Caudate nucleus (tissue), 63 donors: ENCODE measurements at places on chromosomes 2 and 18.
A peak's percentile ranks its signal among the peaks of the same experiment; 100 is the strongest.

- DNase-seq = no peak
Measured at GRCh38 chr2:127826047-127826446, 15.1 kb upstream of the WDR33 start.

DNA sequence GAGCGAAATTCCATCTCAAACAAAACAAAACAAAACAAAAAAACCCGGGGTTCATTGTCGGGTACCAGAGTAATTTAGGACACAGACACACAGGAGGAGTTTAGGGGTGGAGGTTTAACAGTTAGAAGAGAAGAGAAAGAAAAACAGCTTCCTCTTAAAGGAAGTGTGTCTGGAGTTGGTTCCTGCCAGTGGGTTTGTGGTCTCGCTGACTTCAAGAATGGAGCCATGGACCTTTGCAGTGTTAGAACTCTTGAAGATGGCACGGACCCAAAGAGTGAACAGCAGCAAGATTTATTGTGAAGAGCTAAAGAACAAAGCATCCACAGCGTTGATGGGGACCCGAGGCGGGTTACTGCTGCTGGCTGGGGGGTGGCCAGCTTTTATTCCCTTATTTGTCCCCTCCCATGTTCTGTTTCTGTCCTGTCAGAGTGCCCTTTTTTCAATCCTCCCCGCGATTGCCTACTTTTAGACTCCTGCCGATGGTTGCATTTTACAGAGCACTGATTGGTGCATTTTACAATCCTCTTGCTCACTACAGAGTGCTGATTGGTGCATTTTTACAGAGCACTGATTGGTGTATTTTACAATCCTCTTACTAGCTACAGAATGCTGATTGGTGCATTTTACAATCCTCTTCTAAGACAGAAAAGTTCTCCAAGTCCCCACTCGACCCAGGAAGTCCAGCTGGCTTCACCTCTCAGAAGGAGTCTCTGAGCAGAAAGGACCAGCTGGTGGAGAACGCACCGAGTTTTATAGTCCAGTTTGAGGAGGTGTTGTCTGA is 28.7 kb upstream of the ATP8B1 start:
- DNase-seq = no peak

GRCh38 chr2:144522897-144523595 is 3.1 kb upstream of the ZEB2 start:
- peak; percentile 43 for DNase-seq

GRCh38 chr2:189581354-189582139 is 961 bp upstream of the SLC40A1 start:
- DNase-seq = no peak

DNA sequence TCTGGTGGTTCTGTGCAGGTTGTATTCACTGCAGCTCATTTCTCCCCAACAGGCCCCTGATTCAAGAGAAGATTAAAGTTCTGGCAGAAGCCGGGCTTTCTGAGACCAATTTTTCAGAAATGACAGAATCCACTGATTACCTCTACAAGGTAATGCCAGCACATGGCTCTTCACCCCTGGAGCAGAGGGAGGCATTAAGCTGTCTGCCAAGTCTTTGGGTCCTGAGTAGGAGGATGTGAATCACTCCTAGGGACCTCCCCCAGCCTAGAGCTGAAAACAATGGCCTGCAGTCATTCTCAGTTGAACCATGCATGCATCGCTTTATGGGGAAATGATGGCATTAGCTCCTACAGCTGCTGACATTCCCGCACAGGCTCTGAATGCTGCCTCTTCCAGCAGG is 20.5 kb upstream of the RPL37A start:
- DNase-seq = no peak

DNA sequence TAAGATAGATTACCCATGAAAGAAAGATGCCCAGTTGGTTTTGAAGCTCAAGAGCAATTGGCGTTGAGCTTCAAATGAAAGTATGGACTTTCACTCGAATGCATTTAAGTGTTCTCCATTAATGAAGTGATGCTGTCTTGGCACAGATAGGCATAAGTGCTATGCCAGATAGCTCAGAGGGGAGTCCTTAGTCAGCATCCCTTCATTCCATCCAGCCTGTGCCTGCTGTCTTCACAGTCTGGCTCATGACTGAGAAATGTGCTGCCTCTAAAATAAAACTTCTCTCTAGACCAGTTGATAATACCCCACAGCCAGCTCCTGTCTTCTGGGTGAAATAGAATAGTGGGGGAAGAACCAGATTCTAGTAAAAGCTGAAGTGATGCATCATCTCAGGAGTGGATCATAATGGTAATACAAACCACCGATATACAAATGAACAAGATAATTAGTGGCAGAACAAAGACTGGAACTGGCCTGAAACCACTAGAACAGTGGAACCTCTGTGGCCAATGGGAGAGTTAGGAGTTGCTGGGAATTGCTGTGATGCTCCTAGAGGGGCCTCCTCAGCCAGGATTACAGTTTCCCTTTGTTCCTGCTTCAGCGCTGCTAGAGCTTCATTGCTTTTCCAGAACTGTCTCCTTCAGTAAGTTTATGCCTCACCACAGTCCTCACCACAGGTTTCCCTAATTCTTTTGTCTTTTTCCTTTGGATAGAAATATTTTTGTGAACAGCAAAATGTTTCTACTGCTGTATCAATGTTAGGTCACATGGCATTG is 359.3 kb downstream of the KIAA1328 start:
- no peak for DNase-seq

DNA sequence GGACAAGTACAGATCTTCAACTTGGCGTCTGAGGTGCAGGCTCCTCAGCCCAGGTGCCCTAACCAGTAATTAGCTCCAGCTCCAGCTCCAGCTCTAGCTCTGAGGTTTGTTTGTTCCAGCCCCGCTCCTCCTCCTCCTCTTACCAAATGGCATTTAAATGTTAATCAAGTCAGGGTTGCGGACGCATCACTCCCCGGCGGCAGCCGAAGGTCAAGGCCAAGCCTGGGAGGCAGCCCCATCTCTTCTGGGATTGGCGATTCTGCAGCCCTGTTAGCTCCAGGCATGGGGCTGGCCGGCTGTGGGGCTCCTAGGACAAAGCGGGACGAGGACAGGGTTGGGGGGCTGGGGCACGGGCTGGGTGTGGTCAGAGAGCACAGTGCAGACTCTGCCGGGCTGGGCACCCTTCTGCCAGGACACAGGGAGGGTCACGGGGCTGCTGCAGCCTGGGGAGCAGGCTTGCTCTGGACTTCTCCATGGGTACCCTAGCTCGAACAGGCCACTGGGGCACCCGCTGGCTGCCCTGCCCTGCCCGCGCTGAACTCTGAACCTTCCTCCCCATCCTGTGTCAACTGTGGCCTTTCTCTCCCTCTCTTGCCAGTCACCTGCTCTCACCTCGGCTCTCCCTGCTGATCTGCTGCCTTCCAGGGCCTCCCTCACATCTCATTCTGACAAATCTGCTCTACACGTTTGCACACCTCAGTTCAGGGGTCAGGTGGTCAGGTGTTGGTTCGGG is 203.3 kb downstream of the CELF4 start:
- no peak for DNase-seq

DNA sequence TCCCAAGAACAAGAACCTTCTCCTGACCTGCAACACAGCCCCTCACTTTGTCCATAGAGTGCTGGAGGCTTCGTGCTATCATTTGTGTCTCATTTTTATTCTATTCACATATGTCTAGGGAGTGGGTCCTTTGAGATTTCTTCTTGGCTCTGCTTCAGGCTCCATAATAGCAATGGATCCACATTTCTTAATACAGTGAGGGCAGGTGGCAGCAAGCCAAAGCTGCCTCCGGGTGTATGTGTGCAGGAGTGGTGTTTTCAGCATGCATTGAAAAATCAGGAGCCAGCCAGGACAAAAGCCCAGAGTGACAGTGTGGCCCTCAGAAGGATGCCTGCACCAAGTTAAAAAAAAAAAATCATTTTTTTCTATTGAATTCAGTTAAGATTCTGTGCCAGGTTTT is 115.1 kb upstream of the PELI1 start:
- no peak for DNase-seq

- no peak for DNase-seq
Measured at GRCh38 chr2:111705239-111705638, 178.8 kb downstream of the ANAPC1 start.

GRCh38 chr18:52345428-52345827 is 5.4 kb downstream of the DCC start:
- no peak for DNase-seq

DNA sequence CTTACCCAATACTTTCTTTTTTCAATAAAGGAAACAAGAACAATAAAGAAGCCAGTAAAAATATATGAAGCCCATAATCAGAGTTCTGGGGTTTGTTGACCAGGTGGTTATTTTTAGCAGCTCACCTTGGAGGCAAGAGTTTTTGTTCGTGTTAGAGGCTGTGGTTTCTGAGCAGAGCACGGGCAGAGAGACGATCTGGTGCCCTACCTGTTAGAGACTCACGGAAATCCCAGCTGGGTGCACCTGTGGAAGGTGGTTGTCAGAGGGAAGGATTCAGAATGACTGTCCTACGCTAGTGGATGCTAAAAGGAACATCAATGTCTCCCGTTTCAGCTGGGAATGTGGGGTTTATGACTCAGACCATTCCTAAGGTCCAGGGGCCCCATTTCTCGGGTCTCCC is 87.6 kb downstream of the NRP2 start:
- DNase-seq = no peak

GRCh38 chr18:44816477-44816876 is 135.8 kb downstream of the SETBP1 start:
- no peak for DNase-seq

DNA sequence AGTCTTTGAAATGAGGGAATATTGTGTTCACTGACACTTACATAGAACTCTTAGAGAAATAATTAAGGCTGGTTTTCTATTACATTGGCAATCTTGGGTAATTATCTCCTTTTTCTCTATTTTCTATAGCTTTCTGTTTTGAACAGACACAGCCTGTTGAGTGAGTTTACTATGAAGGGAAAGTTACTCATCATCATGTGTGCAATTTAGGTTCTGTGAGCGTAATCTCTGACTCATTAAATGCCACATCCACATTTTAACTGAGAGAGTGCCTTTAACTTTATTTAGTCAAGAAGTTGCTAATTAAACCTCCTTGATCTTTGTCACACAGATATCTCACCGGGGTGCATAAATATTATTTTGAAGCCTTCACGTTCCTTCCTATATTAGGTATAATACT is 174.0 kb upstream of the SLC8A1 start:
- no peak for DNase-seq

DNA sequence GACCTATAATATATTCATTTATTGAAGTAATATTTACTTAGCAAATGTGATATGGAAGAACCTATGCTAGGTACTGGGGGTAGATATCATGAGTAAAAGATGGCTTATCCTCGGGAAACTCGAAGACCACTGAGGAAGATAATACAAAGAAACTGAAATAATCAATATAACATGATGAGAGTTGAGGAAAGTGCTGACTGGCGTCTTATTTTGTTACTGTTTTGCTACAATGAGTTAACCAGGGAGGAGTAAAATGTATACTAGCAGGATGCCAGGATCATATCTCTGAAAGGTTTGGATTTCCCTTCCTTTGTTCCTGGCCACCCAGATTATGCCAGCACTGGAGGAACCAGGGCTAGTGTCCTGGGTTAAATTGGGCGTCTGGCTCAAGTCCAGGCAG is 111.7 kb upstream of the SPATS2L start:
- DNase-seq = no peak

DNA sequence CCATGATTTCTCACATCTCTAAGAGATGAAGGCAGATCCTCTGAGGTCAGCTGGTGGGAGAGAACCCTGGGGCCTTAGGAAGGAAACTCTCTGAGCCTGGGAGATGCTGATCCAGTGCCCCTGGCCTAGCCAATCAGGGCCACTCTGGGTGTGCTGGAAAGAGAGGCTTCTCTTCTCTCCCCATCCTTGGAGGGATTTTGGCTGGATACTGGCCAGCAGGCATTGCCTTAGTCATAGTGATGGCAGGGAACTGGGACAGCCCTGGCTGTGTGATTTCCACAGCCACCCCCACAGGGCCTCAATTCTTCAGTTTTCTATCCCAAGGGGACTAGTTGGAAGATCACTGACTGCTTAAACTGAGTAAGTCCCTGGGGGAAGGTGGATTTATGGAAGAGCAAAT is 26.6 kb upstream of the PLB1 start:
- DNase-seq = no peak

DNA sequence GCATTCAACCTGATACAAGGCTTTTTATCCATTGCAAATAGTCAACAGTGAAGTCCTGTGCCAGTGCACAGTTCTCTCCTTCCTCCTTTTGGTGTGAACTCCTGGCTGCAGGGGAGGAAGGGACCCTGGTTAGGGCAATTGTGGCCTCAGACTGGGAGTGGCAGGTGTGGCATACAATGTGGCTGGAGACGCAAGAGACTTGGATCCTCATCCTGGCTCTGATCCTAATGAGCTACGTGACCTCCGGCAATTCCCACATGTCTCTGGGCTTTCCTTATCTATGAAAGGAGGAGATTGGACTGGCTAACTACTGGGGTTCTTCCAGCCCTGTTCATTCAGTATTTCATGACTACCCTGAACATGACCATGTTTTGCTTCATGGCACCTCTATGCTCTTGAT is 10.5 kb upstream of the IL1A start:
- DNase-seq = no peak

DNA sequence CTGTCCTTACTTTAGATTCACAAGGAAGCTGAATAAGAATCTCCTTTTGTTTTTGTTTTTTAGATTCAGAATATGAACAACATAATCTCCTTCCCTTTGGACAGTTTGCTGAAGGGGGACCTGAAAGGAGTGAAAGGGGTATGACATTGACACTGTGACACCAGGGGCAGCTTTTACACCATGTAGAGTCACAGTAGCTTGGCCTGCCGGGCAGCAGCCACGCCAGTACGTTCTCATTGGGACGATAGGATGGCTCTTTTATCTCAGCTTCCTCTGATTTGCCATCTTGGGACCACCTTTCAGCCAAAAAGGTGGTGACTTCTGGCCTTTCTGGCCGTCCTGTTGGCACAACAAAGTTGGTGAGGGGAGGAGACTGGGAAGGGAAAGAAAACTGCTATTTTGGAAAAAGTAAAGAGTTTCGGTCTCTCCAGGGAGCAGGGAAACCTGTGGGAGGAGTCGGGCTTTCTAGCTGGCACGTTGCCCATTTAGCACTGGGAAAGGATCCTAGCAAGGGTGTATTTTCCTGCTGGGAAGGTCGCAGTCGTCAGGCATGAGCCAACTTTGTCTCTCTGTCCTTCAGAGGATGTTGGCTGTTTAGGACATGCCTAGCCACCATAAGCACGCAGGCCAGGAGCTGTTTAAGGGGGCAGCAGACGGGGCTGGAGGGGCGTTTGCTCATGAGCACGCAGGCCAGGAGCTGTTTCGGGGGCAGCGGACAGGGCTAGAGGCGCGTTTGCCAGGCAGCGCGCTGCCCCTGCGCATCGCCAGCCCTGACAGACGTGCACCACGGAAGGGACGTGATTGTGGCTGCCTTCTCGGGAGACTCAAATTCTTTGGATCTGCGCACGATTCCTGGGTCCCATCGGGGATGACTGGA is 104.6 kb downstream of the ITGB1BP1 start:
- no peak for DNase-seq

GRCh38 chr18:8081872-8082553 is 514.9 kb downstream of the PTPRM start:
- DNase-seq = no peak

GRCh38 chr2:64942693-64943092 is 46.5 kb upstream of the SLC1A4 start:
- DNase-seq = peak; percentile 32

DNA sequence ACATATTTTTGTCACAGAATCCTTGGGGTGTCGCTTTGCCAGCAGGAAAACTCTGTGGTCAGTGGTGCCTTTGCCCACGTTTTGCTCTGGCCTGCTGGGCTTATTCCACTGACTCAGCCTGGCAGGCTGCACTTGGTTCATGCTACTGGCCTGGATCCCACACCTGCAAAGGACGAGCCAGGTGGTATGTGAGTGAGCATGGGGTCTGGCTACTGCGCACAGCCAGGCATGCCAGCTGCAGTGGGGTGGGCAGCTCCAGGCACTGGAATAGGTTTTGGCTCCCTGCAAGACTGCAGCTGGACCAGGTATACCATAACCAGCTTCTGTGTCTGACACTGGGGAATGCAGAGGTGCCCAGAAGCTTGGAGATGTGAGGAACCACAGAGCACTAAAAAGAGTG is 197.9 kb upstream of the VRK2 start:
- no peak for DNase-seq
